ENCODE measurements at places on chromosomes 7 and 10.

DNA sequence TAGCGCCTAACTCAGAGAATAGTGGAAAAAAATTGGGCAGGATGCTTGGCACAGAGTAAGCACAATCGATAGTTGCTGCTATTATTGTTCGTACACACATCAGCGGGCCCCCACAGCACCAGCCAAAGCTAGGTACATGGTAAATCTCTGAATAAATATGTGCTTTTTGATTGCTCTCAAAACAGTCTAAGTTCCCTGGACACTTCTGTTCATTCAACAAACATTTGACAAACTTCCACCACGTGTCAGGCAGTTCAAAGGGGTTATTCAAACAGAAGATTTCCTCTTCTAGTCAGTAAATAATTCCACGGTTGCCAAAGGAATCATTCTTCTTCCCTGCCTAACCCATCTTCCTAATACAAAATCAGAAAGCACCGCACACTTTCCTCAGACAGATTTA is 150.8 kb downstream of the DGKI start:
- DNase-seq: peak; percentile 76

DNA sequence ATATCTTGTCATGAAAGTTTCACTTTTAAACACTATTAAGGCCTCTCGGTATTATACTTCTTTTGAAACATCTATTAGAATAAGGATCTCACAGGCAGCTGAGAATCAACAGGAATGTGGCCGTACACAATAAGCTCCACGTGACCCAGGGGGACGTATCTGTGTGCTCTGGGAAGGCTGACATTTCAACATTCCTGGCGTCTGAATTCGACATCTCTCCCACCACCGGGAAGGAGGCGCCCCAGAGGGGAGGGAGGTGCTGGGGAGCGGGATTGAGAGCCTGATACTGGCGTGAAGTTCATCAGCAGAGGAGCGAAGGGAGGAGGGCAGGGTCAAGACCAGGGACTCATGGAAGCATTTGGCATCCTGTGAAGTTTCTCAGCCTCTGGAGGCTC is 401.3 kb downstream of the DNAJB6 start:
- DNase-seq: no peak

DNA sequence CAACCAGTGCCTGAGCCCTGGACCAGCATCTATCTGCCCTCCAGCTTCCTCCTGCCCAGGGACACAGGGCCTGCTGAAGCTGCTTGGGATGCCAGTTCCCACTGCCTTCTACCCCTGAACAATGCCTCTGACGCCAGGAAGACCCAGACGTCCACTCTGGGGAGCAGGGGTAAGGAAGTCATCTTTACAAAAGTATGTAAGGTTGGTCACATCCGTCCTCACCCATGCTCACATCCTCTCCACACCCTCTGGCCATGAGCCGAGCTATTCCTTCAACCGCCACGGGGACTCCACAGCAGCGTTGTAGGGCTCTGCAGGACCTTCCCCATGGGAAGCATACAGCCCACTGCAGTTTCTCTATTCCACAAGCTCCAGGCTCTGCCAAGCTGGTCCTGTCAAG is 58.5 kb downstream of the CLRN3 start:
- DNase-seq: no peak

DNA sequence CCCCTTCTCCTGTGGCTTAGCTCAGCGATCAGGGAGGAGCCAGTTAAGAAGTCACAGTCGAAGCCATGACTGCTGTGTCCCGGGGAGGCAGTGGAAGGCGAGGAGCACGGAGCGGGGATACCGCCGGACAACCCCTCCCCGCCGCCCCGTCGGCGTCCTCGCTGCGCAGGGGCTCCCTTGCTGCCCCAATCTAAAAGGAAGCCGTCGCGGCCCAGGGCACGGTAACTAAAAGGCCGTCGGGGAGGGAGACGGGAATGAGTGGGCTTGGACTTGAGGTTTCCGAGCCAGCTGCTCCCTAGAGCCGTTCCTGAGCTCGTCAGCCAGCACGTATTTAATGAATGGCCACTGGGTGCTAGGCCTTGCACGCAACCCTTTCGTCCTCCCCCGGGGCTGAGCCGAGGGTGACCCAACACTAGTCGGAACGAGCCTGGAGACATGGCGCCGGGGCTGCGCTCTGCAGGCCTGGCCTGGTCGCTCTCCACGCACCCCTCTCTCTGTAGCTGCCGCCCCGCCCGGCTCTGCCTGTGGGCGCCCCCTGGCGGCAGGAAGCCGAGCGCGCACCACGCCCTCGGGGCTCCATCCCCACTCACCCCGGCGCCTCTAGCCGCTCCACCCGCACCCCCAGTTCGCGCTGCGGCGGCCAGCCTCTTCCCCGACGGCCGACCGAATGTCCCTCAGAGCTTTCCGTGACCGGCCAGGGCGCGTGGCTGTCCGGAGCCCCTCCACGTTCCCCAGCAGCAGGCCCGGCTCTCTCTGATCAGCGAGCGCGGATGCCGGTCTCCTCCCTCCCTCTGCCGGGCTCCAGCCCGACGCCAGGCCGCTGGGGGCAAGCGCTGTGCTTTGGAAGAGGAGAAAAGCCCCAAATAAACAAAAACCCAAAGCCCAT is 29.3 kb upstream of the KCNK18 start:
- peak; percentile 40 for DNase-seq

DNA sequence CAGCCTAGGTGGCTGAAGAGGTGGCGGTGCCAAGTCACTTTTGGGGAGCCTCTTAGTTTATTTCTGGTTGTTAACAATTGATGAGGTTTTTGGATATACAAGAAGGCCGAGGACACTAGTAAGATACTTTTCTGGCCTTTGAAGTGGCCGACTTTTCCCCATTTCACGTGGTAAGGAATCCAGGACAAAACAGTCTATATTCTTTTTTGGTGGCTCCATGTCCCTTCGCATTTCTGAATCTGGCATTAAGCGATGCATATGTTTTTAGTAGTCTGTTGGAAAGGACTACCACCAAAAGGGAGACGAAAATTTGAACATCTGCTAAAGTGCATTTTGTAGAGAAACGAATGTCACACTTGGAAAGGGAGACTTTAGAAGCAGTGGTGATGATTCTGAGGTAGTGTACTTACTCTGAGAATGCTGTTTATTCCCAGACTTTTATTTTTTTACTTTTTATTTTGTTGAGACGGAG is 1.5 kb downstream of the MLLT10 start:
- DNase-seq: no peak

Measured in foreskin melanocyte (primary cell).